ENCODE measurements at places on chromosomes 16 and 17.

- no peak for DNase-seq
These were observed 5.7 kb downstream of the FOXF1 start for GRCh38 chr16:86515777-86516622.

DNA sequence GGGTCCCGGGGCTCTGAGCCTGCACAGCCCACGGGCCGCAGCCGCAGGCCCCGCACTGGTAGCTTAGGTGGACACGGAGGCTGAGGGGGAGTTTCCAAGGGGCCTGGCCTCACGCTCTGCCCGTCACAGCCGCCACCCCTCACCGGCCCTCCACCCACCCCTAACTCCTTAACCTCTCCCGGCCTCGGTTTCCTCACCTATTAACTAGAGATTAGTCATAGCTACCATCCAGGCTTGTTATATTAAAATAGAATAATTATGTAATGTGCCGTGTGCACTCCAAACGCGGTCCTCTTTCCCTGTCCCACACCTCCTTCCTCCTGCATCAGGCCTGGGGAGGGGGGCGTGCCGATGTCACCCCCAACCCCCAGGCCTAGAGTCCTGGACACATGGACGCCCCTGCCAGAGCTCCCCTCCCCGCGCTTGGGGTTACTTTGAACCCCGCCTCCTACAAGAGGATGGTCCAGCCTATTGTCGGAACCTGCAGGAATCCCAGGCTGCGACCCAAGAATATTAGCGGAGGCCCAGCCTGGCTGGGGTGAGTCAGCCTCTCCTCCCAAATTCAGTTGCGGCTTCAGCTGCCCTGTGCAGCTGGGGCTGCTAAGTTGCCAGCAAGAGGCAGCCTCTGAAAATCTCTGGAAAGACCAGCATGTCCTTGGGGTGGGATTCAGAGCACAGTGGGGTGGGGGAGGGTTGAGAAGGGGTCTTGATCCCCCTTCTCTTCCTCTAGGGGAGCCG is 17.3 kb downstream of the SOCS3 start:
- no peak for DNase-seq

- no peak for DNase-seq
These were observed 21.6 kb downstream of the FOXF1 start for GRCh38 chr16:86531641-86532525.

DNA sequence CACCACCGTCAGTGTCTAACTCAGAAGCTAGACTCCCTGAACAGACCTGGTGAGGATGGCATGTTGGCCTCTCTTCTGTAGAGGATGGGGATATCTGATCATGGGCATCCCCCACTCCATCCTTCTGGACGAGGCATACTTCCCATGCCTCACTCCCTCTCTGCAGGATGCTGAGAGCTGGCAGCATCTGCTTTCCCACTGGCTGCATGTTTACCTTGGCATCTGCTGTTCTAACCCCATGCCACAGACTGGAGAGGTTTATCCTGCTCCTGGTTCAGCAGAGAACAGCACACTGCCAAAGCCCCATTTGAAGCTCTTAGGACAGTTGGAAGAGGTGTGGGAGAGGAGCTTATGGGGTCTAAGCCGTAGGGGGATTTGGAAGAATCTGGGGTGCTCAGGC is 46.0 kb downstream of the YPEL2 start:
- no peak for DNase-seq
